HT-29 (cell line): ENCODE measurements at places on chromosomes 6 and 20.

GRCh38 chr6:107750176-107750797 lies 73.8 kb downstream of the SCML4 start:
- DNase-seq: no peak

DNA sequence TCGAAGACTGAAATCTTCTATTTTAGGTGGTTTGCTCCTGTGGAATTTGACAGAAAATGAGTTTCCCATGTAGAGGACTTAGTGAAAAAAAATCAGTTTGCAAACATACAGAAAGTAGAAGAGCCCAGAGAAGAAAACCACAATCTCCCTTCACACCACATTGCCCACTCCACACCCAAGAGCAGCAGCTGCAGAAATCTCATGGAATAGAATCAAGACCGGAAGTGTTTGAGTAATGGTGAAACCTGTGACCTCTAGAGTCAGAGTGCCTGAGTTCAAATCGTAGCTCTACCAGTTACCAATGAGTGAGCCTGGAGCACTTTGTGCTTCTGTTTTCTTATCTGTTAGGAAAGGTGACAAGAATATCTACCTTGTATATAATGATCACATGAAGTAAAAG lies 4.6 kb downstream of the SIRPG start:
- DNase-seq: no peak

DNA sequence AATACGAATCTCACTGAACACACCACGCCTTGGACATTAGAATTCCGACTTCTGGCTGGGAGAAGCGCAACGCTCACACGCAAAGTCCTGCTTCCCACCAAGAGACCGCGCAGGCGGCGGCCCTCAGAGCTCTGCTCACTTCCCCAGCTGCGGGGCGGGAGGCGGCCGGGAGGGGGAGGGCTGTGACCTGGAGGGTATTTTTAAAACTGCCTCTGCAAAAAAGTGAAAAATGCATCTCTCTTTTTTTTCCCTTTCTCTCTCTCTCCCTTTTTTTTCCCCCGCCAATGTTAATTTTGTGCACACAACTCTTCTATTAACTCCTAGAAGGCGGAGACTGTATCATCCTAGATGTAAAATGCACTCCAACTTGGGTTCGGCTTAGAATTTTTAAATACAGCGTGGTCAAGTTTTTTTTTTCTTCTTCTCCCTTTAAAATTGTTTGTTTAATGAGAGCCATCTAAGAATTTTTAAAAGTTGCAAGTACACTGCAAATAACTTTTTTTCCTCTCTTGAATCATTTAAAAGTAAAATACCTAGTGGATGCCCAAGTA lies 66.4 kb downstream of the STX11 start:
- no peak for DNase-seq

GRCh38 chr6:124682751-124683150 lies 279.5 kb upstream of the RNF217 start:
- no peak for DNase-seq

- DNase-seq: no peak
Observed at GRCh38 chr6:131223416-131223815, 88.1 kb downstream of the AKAP7 start.

DNA sequence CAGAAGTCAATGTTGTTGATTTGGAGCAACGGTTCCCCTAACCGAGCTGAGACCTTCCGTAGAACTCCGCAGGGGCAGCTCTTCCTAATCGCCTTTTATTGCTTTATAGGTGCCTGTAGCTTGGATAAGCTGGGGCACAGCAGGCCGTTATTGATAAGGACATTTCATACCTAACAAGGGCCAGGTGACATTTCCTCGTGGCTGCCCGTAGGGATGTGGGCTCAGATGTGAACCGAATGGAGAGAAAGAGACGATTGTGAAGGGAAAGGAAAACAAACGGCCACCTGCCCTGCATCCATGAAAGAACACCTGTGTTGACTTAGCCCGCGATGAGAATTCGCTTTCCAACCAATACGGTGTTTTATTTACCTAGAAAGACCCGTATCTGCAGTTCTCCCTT lies 53.3 kb upstream of the DACT2 start:
- no peak for DNase-seq

DNA sequence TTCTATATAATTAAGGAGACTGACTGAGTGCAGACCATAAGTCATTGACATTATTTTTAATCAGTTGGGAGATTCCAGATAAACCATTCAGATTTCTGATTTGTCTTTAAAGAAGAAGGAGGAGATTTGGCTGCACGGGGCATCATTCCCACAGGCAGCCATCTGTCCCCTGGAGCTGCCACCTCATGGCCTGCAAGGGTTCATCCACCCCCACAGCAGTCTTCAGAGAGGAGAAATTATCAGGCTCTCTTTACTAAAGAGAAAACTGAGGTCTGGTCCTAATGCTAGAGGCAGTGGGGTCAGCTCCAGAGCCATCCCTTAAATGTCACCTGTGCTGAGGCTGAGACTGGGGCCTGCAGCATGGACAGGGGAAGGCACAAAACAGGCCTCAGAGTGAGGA lies 501.3 kb upstream of the SULF2 start:
- no peak for DNase-seq

- DNase-seq: no peak
Observed at GRCh38 chr20:9441948-9442347, 72.4 kb upstream of the LAMP5 start.
